ENCODE measurements at places on chromosomes 11 and 22.

GRCh38 chr22:16601437-16602223 lies 9.0 kb upstream of the CCT8L2 start:
- no peak for DNase-seq

DNA sequence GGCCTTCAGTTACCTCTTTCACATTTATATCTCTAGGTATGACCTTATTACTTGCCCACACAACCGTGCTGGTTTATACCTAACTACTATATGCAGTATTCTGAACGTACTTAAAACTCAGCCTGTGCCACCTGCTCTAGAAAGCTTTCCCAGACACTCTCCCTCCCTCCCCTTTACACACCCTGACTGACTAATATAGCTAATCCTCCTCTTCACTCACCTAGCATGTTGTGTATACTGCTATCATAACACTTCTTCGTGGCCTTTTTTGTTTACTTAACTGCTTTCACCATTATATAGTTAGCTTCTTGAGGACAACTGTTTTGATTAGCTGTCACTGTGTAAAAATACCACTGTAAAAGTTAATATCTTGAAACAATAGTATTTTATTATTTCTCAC lies 23.5 kb downstream of the RNF214 start:
- no peak for DNase-seq

DNA sequence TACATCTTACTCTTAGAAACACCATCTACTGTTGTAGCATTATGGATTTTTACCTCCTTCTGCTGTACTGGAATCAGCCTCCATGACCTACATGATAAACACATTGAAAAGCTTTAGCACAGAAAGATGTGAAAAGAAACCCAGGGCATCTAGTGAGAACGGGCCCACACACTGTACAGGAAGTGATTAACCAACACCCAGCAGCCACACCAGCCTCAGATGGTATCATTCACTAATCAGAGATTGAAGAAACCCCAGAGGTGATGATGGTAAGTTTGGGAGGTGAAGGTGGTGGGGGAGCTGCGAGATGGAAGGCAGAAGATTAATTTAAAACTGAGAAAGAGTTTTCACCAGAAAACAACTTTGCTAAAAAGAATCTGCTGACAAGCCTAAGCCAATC lies 46.1 kb downstream of the RASSF10 start:
- no peak for DNase-seq

DNA sequence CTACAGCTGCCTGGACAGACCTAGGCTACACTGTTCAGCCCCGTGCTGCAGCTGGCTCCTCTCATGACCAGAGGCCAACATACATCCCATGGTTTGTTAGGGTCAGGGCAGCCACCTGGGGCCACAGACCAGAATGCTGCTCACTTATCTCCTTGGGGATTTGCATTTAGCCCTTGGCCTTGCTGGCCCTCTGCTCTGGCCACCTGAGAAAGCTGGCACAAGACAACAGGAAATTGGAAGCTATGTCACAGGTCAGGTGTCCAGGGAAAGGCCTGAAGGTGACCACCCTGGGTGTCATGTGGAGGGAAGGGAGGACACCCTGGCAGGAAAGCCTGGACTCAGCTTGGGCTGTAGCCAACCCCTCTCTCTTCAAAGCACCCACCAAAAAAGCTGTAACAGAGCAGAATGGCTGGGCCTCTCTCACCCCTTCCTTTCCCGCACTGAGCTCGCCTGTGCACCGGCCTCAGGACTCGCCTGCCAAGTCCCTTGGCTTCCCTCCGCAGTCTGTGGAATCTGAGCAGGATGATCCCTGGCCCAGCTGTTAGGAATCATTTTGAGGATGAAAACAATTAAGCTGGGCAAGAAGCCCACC lies 86.3 kb downstream of the SNX19 start:
- DNase-seq, result no peak

DNA sequence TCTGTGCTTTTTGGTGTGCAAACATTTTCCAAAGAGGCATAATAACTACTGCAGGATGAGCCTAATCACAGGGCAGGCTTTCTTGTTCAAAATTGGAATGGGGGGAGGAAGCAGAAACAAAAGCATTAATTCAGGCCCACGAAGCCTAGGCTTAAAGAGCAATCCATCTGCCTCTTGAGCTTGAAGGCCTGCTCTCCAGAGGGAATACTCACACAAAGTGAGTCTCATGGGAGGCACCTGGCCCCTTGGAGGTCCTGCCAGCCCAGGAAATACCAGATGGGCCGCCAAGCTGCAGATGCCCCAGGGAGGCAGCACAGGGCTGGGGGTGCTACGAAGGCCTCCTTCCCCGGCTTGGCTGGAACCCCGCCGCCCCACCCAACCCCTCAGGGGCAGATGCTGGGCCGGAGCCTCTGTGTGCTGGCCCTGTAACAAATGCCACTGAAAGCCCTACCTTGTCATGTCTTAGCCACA lies 39.3 kb upstream of the COMT start:
- no peak for DNase-seq

DNA sequence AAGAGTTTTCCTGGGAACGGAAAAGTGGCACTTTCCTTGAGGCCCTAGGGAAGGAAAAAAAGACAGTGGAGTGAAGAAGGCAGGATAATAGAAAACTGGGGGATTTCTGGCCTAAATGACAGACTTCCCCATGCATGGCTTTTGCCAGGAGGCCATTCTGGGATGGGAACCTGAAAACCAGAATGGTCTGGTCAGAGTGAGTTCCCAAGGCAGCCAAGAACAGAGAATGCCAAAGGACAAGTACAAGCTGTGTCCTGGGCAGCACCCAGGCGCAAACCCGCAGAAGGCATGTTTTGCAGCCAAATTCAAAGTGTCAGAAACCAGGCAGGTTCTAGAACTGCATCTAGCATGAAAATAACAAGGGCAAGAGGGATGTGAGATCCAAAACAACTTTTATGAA lies 162.4 kb downstream of the SPON1 start:
- no peak for DNase-seq

GRCh38 chr22:22618448-22618847 lies 26.0 kb upstream of the GGTLC2 start:
- no peak for DNase-seq

DNA sequence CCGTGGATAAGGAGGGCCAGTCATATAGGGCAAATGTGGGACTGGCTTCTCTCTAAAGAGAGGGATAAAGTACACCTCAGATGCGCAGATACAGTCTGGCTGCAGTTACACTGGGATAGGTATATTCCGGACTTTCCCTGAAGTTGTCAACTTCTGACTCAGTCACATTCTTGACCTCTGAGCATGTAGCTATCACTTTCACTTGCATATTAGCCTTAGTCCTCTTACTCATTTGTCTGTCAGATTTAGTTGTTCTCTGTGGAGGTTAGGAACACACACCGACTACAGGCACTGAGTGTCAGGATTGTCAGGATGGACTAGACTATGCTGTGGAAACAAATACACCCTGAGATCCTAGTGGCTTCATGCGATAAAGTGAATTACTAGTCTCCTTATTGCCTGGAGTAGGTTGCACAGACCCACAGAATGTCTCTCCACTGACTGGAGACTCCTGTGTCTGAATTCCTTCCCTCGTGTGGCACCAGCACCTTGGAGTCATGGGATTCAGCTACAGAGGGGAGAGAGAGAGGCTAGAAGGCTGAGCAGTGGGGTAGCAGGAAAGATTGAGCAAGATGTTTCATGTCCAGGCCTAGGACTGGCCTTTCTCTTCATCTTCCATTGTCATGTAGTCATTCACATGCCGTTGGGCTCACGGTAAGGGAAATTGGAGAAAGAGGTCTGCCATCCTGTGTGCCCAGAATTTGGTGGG lies 654.3 kb downstream of the NTM start:
- no peak for DNase-seq

GRCh38 chr11:100994966-100995365 lies 134.6 kb downstream of the PGR start:
- no peak for DNase-seq

- no peak for DNase-seq
Measured at GRCh38 chr11:72737336-72737735, 14.9 kb downstream of the ARAP1 start.

GRCh38 chr22:40709752-40710413 lies 30.6 kb downstream of the MCHR1 start:
- no peak for DNase-seq

DNA sequence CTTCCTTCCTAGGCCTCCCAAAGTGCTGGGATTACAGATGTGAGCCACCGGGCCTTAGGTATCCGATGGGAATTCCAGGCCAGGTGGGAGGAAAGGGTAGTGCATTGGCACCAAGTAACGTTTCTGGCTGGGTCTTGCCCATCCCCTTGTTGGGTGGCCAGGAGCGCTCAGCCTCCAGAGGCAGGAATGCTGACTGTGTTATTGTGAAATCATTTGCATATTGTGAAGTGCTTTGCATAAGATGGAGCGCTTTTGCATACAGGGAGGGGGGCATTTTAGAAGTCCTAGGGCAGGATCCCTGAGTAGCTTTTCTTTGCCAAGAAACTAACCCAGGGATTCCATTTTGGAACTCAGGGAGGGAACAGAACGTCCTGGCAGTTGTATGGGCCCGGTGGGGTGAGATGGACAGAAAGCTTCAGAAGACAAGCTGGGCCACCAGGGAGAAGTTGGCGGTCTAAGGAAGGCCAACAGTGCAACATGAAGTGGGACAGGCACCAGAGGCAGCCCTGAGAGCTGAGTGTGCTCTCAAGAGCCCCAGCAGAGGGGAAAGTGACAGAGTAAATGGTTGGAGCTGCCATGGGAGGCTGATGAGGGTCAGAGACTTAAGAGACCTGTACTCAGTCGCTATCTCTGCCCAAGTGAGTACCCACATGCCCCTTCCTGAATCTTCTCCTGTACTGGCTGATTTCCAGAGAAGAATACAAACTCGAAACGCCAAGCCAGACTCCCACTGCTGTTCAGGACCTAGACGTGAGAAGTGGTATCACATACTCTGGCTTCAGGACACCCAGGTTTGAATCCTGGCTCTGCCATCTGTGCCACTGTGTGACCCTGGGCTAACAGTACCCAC lies 1.3 kb upstream of the SLC39A13 start:
- DNase-seq, result no peak

- DNase-seq, result no peak
Measured at GRCh38 chr22:19003508-19003907, 67.4 kb upstream of the PRODH start.

DNA sequence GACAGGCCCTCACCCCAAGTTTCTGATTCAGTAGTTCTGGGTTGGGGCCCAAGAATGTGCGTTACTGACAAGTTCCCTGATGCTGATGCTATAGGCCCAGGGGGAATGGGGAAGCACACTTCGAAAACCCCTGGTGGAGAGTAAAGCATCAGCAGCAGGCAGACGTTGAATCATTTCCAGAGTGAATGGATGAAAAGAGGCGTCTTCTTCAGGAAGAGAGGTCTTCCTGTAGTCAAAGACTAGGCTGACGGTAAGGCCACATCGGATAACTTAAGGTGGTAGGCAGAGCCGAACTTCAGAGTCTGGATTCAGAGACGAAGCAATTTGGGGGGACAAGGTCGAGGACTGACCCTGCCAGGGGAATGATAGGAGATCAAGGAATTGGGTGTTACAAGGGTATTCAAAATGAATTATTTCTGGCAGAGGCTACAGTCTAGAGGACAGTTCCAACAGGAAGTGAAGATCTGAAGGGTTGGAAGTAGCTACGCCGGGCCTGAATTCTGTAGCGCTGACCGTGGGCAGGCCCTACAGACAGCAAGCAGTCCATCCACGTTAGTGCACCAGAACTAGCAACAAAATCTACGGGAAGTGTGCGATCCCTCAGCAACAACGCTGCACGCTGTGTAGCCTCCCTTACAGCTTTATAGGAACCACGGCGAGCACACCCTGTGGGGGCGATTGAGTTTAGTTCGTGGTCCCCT lies 862 bp upstream of the CENATAC start:
- DNase-seq, result no peak

- DNase-seq, result no peak
Measured at GRCh38 chr11:91955206-91955605, 269.4 kb upstream of the FAT3 start.

GRCh38 chr11:45455536-45455935 lies 169.4 kb upstream of the SYT13 start:
- no peak for DNase-seq

DNA sequence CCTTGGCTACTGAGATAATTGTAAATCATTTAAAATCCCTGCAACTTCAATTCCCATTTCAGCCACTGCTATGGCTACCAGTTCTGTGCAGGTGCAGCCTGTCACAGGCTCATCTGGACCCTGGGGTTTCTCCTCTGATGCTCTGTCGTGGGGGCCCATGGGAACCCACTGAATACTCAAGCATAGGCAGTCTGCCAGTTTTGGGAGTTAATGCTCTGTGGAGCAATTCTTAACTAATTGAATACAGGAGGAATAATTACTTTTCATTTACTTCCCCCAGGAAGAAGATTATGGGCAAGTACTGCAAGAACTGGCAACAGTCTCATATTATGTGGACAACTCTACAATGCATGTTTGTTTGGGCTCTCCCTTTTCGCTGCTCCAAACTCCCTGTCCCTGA lies 25.9 kb downstream of the OR51E2 start:
- DNase-seq, result no peak

DNA sequence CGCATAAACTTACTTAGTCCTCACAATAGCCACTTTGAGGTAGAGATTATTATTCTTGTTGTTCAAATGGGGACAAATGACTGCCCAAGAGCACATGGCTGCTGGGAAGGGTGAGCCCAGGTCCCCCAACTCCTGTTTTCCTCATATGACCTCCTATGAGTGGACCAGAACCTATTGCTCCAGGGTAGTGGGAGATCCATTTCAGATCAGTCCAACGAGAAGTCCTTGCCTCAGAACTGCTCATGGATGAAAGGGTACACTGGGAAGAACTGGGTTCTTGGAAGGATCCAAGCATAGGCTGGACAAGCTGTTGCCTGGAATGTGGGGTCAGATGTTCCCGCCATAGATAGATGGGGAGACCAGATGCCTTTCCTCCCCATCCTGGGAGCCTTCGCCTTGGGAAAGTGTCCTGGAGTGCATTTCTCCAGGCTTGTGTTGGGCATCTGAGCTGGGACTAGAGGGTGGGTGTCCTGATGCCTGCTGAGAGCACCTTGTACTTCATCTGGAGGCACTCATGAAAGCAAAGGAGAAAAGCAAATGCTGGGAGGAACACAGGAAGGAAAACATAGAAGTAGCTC lies 146.3 kb upstream of the B3GAT1 start:
- no peak for DNase-seq

GRCh38 chr11:3036419-3036818 lies 20.8 kb downstream of the CARS1 start:
- no peak for DNase-seq

DNA sequence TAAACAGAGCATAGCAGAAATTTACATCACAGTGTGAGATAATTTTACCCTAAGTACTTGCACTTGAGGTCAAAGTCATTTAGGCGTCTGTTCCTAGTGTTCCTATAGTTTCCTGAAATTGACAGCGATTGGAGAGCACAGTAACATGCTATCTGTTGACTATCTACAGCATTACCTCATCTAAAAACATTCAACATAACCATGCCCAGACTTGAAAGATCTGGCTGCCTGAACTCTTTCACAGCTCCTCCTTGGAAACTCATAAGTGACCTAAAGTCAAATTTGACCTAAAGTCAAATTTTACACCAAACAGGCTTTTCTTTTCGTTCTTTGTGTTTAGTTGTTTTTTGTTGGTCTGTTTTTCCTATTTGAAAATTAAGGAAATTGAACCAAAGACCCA lies 233.8 kb upstream of the UBASH3B start:
- DNase-seq, result no peak

GRCh38 chr11:118224511-118225188 lies at the start of gene JAML:
TSS of gene JAML (minus strand) at chr11:118225011. CDS start at chr11:118214866, 10,145 bp downstream.
- DNase-seq, result no peak
